EH (cell line): ENCODE measurements at places on chromosomes 2 and 18.

DNA sequence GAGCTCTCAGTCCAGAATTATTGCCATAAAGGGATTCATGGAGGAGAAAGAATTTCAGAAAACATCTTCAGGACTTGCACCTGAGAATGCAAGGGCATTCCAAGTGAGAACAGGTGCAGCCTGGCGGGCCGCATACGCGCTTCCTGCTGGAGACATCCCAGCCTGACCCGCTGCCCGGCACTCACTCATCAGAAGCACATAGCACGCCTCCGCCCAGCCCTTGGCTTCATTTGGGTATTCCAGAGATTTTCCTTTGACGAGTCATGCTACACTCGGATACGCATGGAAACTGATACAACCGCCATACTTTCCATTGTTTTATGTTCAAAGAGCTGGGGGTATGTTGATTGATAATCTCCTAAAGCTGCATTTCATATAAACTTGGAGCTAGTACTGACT lies 228.0 kb upstream of the ID2 start:
- no peak for DNase-seq

GRCh38 chr18:41231681-41232080 lies 723.4 kb upstream of the PIK3C3 start:
- no peak for DNase-seq

- DNase-seq: no peak
Measured at GRCh38 chr2:182182436-182182835, 196.8 kb downstream of the PPP1R1C start.

GRCh38 chr2:227861011-227861410 lies 10.4 kb upstream of the DAW1 start:
- DNase-seq: no peak

- DNase-seq: no peak
Measured at GRCh38 chr2:61018318-61018755, 282 bp upstream of the PUS10 start.

DNA sequence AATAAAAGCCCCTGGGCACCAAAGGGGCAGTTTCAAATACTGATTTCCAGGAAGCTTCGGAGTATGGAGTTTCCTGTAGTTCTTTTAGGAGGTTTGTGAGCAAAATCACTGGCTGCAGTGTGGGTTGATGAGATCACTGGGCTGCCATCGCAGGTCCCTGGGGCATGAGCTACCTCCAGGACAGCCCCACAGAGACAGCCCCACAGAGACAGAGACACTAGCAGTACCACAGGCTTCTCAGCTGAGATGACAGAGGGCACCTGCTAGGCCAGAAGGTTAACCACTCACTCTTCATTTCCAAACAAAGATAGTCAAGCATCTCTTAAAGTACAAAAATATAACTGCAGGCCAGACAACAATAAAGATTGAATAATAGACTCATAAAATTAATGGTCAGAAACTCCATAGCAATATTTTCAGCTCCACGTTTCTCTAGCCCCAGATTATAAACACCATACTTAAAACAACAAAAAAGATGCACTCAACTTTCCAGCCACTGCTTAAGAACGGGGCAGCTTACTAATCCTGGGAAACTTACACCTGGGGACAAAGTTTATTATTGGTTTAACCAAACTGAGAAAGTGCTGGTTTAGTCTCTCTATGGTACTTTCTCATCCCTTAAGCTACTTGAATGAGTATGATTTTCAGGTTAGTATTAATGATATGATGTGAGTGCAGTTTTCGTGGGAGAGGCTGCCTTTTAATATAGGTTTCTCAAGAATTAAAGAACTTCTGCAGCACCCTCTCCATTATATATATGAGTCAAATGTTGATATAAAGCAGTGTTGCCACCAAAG lies 11.6 kb downstream of the AFF3 start:
- no peak for DNase-seq

DNA sequence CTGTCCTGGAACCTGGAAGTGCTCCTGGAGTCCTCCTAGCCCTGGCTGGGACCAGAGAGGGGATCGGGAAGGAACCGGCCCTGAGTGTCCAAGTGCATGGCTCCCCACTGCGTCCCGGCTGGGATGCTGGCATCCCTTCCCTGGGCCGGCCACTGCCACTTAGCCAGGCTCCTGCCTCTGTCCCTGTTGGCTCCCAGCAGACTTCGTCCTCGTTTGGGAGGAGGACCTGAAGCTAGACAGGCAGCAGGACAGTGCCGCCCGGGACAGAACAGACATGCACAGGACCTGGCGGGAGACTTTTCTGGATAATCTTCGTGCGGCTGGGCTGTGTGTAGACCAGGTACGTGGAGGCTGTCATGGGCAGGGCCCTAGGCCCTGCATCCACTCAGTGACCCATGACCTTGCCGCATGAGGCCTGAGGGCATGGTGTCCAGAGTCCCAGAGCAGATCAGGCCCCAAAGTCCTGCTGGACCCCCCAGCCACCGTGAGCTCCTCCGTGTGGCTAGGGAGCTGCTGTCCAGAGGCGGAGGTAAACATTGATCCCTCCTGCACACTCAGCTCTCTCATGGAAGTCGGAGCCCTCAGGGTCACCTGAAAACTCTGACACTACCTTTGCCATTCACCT lies 7.1 kb downstream of the ANO7 start:
- DNase-seq: no peak

DNA sequence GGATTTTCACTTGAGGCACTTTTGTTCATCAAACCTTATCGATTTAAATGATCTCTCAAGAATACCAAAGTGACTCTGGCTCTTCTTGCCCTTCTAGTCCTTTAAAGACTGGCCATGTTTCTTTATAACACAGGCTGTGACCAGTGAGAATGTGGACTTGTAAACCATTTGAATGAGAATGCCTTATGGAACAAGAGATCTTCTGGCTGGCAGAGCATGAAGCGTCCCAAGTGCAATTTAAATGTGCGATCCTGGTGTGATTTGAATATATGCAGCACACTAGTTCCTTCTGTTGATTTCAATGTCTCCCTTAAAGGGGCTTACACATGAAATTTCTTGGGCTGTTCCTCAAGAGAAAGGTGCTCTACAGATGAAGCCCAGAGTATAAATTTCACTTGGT lies 262.4 kb upstream of the CCDC68 start:
- DNase-seq: no peak

- no peak for DNase-seq
Measured at GRCh38 chr2:44532031-44532430, 170.3 kb downstream of the CAMKMT start.

GRCh38 chr18:45657357-45658335 lies 42.4 kb downstream of the SLC14A2 start:
- peak; percentile 25 for DNase-seq

DNA sequence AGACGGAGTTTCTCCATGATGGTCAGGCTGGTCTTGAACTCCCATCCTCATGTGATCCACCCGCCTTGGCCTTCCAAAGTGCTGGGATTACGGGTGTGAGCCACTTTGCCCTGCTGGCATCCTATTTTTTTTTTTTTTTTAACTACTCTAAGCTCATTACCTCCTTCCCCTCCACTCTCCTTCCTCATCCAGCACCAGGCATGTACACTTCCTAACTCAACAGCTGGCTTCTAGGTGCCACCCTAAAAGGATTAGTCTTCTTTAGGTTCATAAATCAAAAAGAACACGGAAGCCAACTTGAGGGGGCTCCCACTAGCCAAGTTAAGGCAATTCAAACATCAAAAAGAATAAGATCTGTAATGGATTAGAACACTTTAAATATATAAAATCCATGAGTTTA lies 70.6 kb upstream of the TEX51 start:
- no peak for DNase-seq

DNA sequence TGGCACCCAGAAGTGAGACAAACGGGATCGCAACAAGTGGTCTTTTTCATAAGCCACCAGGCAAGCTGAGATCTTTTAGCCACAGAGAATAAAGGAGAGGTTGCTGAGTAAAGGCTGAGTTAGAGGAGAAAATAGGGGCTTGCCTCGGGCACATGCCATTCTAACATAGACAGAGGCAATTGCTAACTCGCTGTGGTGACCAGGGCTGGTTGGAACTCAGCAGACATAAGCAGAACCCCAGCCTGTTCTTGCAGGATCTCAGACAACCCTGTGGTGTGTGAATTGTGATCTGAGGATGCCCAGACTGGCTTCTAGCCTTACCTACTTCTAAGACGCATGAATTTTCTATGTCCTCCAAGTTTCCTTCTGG lies 300.2 kb downstream of the CDCA7 start:
- peak; percentile 33 for DNase-seq

DNA sequence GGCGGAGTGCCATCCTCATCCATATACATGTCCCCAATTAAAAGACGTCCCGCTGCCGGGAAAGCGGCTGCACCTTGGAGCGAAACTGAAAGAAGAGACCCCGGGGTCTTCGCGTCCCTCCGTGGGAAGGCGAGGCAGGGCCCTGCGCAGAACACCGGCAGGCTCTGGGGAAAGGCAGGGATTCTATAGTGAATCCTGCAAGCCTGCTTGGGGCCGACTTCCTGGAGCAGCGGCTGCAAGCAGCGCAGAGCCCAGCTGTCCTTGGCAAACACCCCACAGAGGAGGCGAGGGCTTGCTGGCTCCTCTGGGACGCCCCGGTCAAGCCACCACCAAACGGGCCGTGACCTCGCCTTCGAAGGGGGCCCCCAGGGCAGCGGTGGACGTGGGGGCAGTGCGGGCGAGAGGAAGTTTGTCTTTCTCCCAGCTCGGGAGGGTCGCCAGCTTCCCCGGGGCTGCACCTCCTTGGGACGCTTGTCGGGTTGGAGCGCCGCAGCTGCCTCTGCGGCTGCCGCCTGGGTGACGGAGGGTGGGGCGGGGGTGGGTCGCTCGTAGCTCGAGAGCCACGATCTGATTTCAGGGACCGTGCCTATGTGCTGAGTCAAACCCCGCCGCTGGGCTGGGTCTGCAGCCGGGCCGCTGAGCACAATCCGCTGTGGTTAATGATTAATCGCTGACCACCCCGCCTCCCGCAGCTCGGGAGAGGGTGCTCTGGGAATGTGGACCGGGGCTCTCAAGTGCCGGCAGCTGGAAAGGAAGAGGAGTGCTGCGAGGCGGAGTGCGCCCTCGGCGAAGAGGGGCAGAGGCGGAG lies 486 bp upstream of the GPR39 start:
- DNase-seq: peak; percentile 98

- DNase-seq: no peak
Measured at GRCh38 chr2:116094196-116094595, 1651.8 kb downstream of the DPP10 start.

DNA sequence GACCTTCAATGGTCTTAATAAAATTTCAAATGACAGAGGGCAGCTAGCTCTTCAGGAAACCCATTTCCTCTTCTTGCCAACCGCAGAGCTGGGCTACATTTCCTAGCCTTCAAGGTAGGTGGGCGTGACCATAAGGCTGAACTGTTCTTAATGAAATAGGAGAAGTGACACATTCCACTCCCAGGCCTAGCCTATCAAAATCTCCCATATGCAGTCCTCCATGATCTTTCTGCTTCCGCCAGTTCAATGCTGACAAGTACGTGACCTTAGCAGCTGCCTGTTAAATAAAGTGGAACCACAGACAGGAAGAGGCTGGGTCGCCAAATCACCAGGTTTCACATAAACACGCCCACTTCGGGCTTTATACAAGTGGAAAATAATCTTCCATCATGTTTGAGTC lies 13.2 kb downstream of the SERPINE2 start:
- no peak for DNase-seq
